ENCODE measurements at places on chromosomes 2 and 18. TPM values are rescaled to one million over a fixed set of nuclear protein-coding genes. Genes with fewer than 3 reads are reported as not detected.
A peak's percentile ranks its signal among the peaks of the same experiment; 100 is the strongest.

Gene KANSL3
- 50.1 TPM for total RNA-seq

- no peak for DNase-seq
Measured at GRCh38 chr2:54318821-54319220, 62.8 kb upstream of the TSPYL6 start.

Gene POU3F3
- not detected for total RNA-seq

- no peak for DNase-seq
Measured at GRCh38 chr2:32838949-32839348, 107.8 kb upstream of the LTBP1 start.

GRCh38 chr18:31233621-31234275 lies 71.1 kb upstream of the DSC1 start:
- no peak for DNase-seq

DNA sequence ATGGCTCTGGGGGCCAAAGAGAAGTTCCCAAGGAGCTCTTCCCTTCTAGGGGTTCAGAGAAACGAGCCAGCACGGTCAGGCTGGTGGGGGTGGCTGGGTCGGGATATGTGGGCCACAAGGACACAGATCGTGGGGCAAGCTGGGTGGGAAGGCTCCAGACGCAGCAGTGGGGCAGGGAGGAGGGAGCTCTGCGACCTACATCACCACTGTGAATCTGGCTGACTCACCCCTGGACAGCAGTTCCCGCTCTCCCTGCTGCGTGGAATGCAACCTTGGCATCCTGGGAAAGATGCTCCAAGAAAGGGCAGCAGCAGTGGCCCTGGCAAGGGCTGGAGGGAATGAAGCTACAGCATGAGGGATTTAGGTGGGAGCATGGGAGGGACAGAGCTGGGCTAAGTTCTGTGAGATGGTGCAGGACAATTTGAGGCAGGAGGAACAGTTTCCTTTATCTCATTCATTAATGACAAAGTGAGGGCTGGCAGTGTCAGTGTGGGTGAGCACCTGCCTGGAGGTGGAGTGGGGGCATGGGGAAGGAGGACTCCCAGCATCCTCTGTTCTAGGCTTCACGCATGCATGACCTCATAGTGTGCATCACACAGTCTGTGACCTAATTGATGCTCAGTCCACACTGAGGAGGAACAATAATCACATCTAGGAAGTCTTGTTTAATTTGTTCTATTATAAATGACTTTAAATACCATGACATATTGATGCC lies 25.0 kb downstream of the CELF4 start:
- no peak for DNase-seq

DNA sequence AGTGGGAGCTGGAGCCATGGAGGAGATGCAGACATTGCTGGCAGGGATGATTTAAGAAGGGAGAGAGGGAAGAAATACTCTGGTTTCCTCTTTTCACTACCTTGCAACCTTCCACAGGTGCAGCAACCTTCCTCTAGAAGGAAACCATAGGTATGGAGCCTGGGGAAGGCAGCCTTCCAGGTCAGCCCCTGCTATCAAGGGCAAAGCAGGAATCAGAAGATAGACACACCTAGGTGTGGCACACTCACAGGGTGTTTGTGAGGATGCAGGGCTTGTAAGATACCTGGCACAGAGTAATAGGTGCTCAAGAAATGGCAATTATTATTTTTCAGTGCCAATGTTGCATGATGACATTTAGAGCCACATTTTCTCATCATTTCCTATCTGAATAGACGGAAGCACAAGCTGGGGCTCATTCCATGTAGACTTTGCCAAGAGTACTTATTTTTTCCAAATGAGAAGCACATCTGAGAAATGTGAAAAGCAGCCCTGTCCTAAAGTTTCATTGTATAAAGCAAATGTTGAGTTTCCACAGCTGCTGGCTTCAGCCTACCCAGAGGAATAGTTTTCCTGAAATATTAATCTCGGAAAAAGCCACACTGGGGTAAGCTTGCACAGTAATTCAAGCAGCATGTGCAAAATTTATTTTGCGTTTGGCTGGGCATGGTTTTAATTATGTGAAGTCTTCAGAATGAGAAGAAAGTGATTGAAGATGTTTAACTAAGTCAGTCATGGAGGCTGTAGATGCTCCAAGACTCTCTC lies 20.6 kb downstream of the EVA1A start:
- DNase-seq, result no peak

- no peak for DNase-seq
Measured at GRCh38 chr2:21424375-21424774, 300.6 kb downstream of the TDRD15 start.

GRCh38 chr2:232490221-232491138 lies 2.8 kb upstream of the ECEL1 start:
- no peak for DNase-seq

DNA sequence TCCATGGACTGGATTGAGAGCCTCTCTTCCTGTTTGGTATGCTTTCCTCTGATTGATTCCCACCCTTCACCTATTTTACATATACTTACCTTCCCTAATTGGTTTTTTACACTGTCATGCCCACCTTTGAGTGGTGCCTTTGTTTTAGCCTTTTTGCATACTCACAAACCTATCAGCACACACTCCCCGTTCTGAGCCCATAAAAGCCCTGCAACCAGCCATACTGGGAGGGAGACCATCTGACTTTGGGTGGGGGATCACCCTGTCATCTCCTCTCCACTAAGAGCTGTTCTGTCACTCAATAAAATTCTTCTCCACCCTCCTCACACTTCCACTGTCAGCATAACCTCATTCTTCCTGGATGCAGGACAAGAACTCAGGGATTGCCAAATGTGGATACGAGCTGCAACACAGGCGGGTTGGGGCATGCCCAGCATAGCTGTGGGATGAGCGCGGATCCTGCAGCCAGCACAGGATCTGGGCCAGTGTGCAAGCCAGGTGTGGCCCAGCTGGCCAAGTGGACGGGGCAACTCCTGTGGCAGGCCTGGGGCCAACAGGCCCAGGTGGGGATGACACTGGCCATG lies 9.4 kb upstream of the MOB1A start:
- peak; percentile 50 for DNase-seq

DNA sequence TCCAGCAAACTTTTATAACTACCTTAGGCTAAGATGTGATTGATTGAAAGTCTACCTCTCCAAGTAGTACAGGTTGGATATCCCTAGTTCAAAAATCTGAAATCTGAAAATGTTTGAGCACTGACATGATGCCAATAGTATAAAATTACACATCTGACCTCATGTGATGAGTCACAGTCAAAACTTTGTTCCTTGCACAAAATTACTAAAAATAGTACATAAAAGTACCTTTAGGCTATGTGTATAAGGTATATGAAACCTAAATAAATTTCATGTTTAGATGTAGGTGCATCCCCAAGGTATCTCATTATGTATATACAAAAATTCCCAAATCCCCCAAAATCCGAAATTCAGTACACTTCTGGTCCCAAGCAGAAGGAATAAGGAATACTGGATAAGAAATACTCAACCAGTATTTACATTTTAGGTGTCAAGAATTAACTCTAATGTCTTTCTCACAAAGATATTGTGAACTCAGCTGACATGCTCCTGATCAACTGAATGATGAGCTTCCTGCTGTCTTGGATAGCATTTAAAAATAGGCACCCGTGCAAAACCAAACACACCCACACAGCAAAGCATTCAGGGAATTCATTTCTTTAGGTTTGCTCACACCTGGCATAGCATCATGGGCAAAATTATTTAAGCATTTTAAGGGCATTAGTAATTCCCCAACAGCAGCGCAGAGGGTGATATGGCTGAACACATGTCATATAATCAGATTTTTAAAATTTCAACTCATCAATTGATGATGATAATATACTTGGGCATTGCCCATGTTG lies 497.4 kb upstream of the MEIS1 start:
- DNase-seq, result no peak

GRCh38 chr2:33442528-33443079 lies 33.8 kb upstream of the RASGRP3 start:
- DNase-seq, result no peak

DNA sequence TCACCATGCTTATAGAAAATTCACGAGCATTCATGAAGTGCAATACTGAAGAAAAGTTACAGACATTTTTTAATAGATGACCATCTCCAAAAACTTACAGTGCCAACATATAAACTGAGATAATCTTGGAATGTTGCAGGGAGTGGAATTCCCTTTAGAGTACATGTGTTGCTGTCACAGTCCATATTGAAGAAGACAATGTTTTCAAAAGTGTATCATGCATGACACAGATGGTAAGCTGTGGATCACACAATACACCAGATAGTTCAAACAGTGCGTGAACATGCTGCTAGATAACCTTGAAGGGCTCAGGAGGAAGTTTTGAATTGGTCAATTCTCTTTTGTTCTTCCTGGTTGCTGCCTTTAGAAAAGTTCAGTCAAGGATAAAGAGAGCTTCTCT lies 1644.3 kb upstream of the NXPH2 start:
- no peak for DNase-seq

DNA sequence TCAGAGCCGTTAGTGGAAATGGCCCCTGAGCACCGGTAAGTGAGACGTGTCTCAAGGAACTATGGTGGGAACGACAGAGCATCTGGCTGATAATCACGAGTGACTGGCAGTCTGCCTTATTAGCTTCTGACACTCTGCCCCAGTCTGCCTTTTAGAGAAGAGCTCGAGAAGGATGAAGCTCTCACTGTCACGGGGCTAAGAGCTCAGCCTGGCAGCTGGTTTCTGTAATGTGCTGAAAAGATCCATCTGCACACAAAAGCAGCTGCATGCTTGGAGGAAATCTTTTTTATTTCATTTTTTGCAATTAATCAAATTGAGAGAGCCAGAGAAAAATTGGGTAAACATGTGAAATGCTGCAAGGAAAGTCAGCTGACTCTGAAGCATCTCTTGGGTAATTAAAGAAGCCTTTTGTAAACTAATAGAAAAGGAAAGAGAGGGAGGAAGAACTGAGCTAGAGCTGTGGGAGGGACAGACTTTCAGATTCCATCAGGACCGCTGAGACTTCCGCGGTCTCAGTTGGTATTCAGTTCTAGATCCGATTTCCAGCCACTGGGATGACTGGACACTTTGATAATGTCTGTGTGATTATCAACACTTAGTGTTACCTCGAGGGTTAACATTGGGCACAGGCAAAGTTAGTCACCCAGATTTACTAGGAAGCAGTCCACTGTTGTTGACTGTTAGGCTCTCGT lies 24.4 kb downstream of the MBP start:
- DNase-seq, result no peak

Data from upper lobe of left lung (tissue), 6 donors.